ENCODE measurements at places on chromosomes 6 and 20.

GRCh38 chr6:95280686-95281273, 296.6 kb upstream of the MANEA start:
- no peak for DNase-seq

DNA sequence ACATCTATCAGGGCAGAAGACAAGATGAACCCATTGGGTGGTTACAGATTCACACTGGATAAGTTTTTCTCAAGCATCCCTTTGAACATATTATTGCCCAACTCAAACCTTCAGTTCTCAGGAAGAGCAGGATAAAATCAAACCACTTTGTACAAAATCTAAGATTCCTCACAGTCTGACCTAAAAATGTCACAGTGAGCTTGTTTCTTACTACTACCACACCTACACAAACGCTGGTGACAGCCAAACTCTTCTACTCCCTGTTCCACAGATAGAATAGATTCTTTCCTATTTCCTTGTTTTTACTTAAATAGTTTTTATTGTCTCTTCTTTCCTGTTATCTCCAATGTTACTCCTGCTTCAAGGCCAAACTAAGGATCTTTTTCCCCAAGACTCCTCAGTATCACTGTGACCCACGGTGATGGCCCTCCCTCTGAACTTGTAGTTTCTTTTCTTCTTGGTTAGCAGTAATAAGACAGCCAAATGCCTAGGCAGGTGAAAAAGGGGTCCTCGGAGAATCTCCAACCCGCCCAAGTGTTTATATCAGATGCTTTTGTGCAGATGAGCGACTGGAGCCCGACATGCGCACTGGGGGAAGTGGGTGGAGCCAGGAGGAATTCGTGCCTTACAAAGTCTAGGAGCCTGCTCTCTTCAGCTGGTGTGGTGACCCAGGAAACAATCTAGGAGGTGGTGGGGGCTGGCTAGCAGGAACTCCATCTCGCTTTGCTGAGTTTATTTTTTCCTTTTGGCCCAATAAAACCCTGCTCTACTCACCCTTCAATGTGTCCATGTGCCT, 53.4 kb downstream of the SEL1L2 start:
- no peak for DNase-seq

GRCh38 chr6:13654496-13654895, 39.4 kb downstream of the NOL7 start:
- DNase-seq, result no peak

DNA sequence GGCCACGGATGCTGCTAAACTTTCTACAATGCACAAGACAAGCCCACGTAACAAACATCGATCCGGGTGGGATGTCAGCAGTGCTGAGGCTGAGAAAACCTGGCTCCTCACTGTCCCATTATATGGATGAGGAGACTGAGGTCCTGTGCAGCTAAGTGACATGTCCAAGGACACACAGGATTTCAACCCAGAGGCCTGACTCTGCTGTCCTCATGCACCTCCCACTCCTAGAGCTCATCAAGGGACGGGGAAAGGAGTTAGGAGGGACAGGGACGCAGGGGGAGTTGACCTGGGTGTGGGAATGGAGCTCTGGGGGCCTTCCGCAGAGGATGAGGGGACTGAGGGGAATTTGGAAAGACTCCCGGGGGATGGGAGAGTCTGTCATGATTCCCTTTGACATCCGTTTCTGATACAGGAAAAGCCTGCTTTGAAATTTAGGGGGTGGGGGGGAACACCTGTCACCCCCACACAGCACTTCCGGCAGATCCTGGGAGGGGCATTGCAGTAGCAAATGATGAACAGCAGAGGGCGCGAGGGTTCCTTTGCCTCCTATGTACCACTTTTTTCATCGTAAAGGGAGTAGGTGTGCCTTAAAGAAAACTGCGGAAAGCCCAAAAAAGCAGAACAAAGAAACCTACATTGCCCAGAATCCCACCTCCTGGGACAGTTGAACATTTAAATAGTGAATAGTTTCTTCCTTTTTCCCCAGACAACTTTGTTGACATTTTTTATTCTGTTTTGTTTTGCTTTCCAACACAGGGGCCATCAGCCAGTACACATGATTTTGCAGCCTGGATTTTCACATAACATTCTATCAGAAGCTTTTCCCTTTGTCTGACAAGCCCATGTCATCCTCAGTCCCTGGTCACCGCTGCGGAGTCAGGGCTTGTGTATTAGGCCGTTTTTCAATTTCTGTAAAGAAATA, 48.6 kb downstream of the SLC2A10 start:
- no peak for DNase-seq

- DNase-seq, result no peak
These were observed 646.6 kb upstream of the HS3ST5 start for GRCh38 chr6:114989279-114989964.

DNA sequence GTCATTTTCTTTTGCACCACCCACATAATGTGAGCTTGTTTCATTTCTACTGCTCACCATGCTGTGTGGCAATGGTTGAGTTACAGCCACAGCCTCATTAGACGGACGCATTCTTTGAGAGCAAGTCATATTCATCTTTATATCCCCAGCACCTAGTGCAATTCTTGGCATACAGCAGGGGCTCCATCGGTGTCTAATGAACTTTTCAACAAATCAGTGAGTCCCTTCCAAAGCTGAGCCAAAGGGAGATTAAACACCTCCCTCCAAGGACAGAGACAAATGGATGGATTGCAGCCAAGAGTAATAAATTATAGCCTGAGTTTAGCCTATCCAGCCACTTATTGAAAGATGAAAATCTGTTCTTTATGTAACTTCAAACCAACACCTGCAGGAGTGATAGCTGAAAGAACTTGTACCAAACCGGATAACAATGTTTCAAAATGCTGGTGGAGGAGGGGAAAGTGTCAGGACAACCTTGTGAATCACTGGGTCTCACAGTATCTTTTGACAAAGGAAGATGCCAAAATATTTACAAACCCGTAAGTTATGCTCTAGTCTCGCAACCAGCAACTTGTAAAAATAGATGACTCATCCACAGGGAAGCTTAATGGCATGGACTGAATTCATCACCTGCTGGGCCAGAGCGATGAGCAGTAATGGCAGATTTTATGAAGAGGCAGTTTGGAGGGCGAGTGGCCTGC, 139.0 kb downstream of the PXDC1 start:
- DNase-seq, result no peak

DNA sequence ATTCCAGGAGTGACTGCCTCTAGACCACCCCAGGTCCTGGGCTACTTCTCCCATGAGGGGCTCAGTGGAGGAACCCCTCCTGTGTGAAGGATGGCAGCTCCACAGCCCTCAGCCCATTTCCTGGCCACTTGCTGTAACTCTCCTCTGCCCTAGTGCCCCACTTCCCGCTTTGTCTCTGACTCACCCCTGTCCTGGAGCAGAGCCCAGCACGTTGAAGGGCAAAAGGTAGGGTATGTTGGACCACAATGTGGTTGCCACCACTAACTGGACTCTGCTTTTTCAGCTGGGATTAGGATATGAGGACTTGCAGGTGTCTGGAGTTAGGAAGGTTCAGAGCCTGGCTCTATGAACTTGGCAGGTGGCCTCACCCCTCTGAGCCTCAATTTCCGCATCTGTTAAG, 2.4 kb downstream of the MYBL2 start:
- DNase-seq, result no peak

GRCh38 chr6:20408851-20409250, 7.2 kb downstream of the E2F3 start:
- no peak for DNase-seq

GRCh38 chr6:12249541-12250382, 40.4 kb upstream of the EDN1 start:
- DNase-seq, result no peak

DNA sequence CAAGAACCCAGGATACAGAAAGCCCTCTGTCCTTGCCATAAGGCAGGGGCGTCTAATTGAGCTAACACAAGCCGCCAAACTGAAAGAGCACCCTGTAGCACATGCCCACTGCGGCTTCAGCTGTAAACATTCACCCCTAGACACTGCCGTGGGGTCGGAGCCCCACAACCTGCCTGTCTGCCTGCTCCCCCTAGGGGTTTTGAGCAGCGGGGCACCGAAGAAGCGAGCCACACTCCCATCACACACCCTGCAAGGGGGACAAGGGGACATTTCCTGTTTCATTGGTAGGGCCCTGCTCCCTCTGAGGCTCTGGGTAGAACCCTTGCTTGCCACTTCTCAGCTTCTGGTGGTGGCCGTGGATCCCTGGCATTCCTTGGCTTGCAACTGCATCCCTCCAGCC, 45.2 kb upstream of the BCLAF1 start:
- DNase-seq, result no peak

DNA sequence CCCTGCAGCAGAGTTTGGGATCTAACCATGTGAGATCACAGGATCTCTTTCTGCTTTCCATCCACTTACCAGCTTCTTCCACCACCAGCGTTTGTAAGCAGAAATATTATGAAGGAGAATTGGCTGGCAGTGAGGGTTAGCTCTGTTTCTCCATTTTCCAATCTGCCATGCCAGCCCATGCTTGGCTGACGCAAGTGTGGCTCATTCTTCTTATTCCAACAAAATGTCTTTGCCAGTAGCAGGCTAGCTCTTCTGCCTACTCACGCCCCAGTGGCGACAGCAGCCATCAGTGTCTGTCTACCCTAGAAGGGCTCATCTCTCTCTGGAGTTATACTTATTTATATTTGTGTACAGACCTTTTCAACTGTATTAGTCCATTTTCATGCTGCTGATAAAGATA, 286.2 kb downstream of the FARS2 start:
- DNase-seq, result no peak

DNA sequence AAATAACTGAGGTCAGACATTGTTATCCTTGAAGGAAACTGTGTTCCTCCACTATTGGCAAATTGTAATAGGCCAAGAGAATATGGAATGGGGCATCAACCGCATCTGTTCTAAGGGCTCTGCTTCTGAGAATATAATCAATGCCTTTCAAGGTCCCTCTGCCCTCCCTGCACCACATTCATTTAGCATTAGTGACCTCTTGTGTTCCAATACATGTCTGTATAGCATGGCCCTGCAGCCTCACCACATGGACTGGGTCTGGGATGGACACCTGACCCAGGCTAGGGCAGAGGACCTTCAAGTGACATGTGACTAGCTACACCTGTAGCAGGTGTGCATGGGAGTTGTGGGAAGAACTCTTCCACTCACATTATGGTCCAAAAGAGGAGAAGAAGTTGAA, 14.2 kb downstream of the BTN3A1 start:
- no peak for DNase-seq

DNA sequence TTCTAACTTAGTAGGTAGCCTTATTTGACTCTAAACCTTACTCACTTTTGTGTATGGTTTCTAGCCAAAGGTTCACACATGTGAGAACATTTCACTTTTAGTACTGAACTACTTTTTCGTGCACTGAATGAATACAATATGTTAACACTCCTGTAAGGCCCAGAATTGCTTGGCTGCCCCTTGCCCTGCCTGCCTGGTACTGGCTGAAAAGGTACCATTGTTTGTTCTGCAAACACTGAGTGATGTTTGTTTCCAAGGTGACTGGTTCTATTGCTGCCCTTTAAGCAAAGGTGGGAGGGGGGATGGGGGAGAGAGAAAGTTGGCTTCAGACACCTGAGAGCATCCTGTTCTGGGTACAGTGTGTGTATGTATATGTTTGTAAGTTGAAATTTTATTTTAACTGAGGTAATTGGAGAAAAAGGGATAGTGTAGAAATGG, 31.2 kb downstream of the RREB1 start:
- DNase-seq, result no peak

DNA sequence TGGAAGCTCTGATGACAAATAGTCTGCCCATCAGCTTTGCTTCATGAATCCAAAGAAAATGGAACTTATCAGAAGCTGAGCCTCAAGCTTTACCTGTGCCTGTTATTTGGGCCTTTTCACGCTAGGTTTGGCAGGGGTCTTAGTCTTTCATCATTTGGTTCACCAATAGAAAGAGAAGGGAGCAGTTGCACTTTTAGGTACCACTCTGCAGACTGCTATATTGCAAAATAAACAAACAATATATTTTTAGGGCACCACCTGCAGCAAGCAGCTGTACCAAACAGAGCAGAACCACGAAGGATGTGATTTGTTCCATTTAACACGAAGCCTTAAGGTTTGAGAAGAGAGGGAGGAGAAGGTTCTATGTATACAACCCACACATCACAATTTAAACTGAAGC, 291.4 kb upstream of the RNF217 start:
- DNase-seq, result no peak

GRCh38 chr6:156933201-156934068, 156.3 kb downstream of the ARID1B start:
- no peak for DNase-seq

DNA sequence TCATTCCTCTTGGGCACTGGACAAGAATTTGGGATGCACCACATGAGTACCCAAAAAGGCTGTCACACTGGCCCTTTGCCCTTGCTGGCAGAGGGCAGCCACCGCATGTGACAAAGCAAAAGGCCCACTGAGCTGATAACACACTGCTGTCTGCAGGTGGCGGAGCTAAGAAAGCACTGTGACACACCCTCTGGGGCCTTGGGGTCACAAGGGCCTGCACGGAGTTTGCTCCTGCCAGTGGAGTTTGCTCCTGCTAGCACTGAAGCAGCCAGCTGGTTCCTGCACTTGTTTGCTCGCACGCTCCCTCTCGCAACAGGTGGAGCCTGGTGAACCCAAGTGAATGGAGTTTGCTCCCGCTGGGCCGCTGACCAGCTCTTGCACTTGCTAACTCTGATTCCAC, 132.6 kb downstream of the LCA5 start:
- DNase-seq, result no peak

- peak; percentile 75 for DNase-seq
These were observed 68.6 kb downstream of the JPH2 start for GRCh38 chr20:44118185-44119033.

DNA sequence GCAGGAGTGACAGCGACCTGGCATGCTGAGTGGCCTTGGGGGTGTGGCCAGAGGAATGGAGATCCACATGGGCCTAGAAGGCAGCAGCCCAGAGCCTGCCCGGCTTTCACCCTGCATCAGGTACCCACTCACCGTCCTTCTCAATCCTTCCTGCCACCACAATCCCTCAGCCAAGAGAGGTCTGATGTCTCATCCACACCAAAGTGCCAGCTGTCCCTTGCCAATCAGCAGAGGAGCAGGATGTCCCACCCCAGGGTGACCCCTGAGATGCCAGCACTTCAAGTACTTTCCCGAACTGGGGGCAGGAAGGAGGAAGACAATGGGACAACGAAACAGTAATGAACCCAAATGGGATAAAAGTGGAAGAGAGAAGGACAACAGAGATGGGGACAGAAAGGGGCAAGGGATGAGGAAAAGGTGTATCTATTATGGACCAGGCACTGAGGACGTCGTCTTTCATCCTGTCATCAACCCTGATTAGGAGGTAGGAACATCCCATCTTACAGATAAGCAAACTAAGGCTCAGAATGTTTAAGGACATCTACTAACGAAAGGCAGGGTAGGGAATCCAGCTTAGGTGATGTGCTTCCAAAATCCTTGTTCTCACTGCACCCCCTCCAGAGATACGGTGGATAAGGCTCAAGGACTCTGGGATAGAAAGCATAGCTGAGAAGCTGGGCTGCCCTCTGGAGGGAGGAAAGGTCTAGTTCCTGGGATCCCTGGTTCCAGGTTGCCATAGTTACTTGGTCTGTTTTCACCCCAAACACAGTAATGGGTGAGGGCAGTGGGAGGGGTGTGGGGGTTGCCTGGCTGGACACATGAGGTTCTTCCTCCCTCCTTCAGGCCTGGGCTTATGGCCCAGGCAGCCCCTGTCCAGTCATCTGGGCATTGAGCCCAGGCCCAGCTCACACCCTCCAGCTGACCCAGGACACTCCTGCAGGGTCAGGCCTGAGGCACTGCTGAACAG, 4.5 kb upstream of the TNXB start:
- DNase-seq, result no peak
